Upper lobe of right lung (tissue), 1 donor: ENCODE measurements at places on chromosomes 12 and 14. TPM values are rescaled to one million over a fixed set of nuclear protein-coding genes. Genes with fewer than 3 reads are reported as not detected.

DNA sequence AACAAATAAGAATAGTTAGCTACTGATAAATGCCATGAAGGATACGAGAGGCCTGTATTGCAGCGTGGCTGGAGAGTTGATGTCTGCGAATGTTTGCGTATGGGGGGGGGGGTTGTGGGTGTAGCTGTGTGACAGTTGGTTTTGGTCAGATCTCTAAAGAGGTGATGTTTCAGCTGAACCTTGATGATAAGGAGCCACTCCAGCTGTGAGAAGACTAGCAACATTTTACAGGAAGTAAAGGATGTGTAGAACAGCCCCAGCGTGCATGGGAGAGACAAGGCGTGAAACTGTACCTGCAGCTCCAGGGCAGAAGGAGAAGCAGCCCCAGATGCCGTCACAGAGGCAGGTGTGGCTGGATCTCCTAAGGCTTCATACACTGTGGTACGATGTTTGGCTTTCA lies 416.9 kb downstream of the TMEM132D start:
- DNase-seq: no peak

DNA sequence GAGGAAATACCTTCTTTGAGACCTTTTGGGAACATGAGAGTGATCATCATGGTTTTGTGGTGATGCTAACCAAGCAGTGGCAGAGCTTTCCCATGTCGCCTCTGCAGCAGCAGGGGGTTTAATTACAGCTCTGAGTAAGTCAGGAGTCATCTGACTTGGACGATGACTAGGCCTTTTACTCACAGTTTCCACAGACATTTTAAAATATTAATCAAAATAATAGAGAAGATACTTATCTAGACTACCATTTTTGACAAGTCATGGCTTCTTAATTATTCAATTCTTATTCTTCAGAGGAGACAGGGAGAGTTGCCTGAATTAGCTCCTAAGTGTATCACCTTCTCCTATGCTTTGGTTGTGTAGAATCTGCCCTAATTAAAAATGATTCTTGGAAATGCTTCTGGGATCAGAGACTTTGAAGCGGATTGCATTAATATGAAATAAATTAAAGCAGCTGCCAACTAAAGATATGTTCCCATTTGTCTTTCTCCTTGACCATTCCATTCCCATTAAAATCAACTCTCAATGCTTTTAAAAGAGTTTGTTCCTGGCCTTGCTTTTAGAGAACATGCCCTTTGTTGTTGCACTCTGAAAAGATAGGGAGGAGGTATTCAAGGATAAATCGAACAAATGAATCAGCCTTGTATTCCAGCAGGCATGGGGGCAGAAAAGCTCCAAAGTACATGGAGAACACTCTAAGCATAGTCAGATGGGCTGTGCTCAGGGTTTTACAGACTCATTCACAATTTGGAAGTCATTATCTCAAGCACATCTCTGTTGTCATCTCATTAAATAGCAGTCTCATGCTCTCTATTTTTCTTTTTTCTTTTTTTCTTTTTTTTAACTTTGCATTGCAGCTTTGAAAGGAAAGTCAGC lies 7.7 kb upstream of the IFNG-AS1 start:
- no peak for DNase-seq

DNA sequence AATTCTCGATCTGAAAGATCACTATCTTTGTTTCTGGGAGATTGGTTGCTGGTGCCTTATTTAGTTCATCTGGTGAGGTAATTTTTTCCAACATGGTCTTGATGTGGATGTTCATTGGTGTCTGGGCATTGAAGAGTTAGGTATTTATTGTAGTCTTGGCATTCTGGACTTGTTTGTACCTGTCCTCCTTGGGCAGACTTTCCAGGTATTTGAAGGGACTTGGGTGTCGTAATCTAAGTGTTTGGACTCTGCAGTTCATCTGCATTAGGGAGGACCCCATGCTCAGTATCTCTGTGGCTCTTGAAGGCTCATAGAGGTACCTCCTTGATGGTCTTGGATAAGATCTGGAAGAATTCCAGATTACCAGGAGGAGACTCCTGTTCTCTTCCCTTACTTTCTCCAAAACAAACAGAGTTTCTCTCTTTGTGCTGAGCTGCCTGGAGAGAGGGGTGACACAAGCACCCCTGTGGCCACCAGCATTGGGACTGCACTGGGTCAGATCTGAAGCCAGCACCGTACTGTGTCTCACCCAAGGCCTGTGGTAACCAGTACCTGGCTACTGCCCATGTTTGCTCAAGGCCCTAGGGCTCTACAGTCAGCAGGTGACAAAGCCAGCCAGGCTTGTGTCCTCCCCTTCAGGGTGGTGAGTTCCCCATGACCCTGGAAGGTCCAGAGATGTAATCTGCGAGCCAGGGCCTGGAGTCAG lies 5.3 kb downstream of the A2ML1 start:
- no peak for DNase-seq

GRCh38 chr12:91883811-91884210 lies 261.8 kb downstream of the BTG1 start:
- no peak for DNase-seq

DNA sequence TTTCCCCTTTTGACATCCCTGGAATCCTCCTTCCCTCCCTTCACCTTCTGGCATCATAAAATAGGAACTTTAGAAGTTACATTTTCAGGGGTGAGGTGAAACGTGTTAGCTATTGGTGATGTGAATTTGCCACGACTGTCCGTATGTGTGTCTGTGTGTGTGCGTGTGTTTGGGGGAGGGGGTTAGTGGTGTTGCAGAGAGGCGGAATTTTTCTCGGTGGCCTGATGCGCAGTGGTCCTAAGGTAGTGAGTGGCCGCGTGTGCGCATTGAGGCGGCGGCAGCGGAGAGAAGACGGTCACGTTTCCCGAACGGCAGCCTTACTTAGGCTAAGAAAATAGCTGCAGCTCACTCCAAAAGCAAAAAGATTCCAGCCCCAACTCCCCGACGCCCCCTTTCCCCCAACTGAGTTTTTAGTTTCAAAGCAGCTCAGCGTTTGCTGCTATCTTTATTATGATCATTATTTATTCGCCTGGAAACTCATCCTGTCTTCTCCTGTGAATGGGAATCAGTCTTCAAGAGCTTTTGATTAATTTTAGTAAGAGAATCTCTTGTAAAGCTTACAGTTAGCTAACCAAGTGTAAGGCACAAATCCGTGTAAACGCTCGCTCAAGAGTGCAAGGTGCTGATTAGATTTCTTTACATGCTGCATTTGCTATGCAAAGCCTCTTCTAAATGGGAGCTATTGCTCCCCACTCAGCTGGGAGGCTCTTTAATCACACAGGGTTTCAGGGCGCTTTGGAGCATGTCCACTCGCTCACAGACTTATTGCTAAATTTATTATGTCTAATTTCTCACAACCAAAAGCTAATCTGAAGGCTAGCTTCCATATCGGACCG lies 4.7 kb downstream of the FLRT2 start:
- DNase-seq: no peak

GRCh38 chr12:101823891-101824290 lies 6.9 kb downstream of the GNPTAB start:
- no peak for DNase-seq

- no peak for DNase-seq
Measured at GRCh38 chr14:101839236-101839635, 77.7 kb downstream of the PPP2R5C start.

- no peak for DNase-seq
Measured at GRCh38 chr14:98932431-98933325, 339.3 kb downstream of the BCL11B start.

The COX8C gene
- not detected for total RNA-seq

GRCh38 chr12:54588110-54588889 lies at the start of gene PPP1R1A:
Gene PPP1R1A (minus strand): TSS chr12:54588659. CDS start chr12:54588488, 171 bp downstream.
- DNase-seq: peak; percentile 70

GRCh38 chr14:70057519-70058136 lies 131.1 kb downstream of the SLC8A3 start:
- DNase-seq: no peak

The TSHR gene
- total RNA-seq: not detected

GRCh38 chr14:23380197-23380914 lies 3.5 kb downstream of the CMTM5 start:
- no peak for DNase-seq

GRCh38 chr12:93657071-93657470 lies 20.1 kb upstream of the CRADD start:
- no peak for DNase-seq

DNA sequence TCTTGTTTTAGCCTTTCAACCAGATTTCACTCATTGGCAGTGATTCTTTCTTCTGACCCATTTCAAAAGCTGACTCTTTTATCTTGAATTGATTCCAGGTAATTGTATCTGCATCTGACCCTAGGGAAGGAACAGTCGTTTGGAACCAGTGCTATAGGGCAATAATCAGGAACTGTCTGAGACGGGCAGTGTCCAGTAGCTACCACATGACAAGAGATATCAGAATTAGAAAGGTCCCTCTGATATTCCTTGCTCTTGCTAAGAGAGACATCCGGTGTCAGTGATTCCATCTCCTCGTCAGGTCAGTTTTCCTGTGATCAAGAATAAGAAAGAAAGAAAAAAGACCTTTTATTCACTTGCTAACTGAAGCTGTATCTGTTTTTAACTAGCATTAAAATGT lies 47.8 kb upstream of the PDE3A start:
- DNase-seq: no peak

- peak; percentile 94 for DNase-seq
Measured at GRCh38 chr14:61321385-61322010, at the start of gene PRKCH. Gene PRKCH (plus strand): TSS chr14:61321579. CDS start chr14:61322102, 523 bp downstream.

DNA sequence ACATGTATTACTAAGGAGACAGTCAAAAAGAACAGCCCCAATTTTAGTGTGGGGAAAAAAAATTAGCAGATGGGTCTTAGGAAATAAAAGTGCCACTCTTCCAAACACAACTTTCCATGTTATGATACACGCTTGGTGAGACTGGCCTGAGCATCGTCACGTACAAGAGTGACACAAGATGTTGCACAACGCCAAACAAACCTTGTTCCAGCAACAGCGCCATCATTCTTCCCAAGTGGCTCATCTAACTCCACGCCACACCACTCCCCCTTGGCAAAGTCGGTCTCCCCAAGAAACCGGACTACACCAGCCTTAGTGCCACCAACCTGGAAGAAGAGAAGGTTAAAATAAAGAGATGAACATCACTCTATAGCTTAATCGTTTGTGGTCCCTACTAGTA lies 58.7 kb downstream of the CLIP1 start:
- no peak for DNase-seq

GRCh38 chr14:81164167-81164774 lies 56.5 kb downstream of the GTF2A1 start:
- DNase-seq: no peak

The PPM1A gene
- total RNA-seq: 50.2 TPM

DNA sequence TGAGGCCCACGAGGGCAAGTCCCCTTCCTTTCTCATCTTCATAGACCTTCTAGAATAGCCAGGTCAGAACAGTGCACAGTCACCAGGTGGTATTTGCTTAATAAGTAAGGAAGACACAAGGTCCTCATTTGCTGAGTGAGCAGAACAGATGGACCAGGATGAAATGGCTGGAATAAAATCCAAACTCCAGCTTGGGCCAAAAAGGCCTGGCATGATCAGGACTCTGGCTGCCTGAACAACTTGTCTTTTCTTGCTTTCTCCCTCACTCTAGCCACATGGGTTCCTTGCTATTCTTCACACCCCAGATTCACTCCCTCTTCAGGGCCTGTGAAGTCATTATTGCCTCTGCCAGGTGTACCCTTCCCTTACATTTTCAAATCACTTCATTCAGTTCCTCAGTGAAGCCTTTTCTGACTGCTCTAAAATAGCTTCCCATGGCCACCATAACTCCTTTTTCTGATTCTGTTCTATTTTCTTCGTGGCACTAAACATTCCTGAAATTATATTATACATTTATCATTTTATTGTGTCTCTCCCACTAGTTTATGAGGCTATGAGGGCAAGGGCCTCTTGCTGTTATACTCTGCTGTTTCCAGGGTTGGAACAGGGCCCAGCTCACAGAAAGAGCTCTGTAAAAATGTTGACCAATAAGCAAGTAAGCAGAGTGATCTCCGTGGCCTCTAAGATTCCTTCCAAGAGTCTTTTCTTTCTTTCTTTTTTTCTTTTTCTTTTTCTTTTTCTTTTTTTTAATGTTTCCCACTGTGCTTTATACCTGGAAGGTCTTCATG lies 150.8 kb downstream of the TTC8 start:
- DNase-seq: no peak

The RAPGEF3 gene
- total RNA-seq: 69.6 TPM

The ACSM4 gene
- not detected for total RNA-seq

GRCh38 chr12:84856156-84856900 lies 56.3 kb downstream of the SLC6A15 start:
- DNase-seq: no peak

DNA sequence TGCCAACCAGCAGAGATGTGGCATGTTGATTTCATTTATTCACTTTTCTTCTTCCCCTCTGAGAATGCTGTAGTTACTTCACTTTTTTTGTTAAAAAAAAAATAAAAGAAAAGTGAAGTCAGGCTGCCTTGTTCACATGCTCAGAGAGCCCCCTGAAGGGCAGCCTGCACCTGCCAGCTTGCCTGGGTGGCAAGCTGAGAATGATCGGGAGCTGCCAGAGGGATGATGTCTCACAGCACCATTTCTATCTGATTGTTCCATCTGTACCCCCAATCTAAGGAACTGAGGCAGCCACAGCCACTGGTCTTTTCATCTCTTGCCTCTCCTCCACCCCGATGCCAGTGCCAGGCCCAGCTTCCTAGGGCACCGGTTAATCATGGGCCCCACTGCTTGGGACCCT lies 118.2 kb downstream of the TSPAN9 start:
- no peak for DNase-seq
